Activated T-cell treated with anti-CD3 and anti-CD28 coated beads, Interleukin-2, amount 50 U/mL, for 24 hours (primary cell): ENCODE measurements at places on chromosomes 3 and 15.

- peak; percentile 62 for DNase-seq
Observed at GRCh38 chr15:85580879-85581278, 200.5 kb downstream of the AKAP13 start.

DNA sequence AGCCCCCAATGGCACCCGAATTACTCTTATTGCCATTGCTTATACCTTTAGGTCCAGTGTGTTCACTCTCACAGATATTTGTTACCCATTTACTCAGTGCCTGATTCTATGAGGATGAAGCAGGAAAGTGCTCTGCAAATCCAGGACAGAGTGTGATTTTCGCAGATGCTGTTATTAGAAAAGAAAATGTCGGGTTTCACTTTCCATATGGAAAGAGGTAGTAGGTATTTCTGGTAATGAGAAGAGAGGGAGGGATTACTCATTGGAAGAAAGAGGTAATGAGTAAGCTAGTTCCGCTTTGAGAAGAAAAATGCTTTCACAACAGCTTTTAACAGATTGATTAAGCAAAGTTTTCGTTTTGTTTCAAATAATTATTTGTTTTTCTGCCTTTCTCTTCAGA, 336.3 kb upstream of the CFAP20DC start:
- no peak for DNase-seq

DNA sequence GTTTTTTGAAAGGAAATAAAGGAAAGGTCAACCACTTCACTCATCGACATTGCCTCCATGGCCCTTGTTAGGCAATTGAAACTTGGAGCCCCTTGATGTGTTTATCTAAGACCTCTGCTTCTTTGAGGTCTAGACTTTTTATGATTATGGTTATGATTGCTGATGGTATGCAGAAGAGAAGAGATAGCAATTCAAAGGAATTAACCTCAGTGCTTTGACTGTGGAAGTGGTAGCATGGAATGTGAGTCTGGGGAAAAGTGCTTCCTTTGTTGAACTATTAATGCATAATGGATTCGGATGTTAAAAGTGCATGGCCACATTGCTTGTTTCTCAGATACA, 46.1 kb downstream of the FNDC3B start:
- no peak for DNase-seq

DNA sequence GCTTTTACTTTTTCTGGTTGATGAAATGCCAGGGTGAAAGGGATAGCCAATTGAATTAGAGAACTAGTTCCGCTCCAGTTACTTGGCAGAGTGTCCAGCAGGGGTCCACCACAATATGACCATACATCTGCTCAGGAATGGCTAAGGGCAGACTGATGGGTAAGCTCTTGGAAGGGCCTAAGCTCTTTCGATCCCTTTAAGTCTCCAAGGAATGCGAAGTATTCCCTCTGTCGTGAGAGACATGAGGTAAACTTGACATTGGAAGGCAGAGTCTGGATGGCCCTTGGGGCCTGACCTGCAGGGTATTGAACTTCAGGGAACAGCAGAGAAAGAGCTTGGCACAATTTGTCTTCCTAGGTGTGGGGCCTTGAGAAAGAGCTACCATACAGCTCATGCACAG, 805.8 kb downstream of the PLOD2 start:
- no peak for DNase-seq

DNA sequence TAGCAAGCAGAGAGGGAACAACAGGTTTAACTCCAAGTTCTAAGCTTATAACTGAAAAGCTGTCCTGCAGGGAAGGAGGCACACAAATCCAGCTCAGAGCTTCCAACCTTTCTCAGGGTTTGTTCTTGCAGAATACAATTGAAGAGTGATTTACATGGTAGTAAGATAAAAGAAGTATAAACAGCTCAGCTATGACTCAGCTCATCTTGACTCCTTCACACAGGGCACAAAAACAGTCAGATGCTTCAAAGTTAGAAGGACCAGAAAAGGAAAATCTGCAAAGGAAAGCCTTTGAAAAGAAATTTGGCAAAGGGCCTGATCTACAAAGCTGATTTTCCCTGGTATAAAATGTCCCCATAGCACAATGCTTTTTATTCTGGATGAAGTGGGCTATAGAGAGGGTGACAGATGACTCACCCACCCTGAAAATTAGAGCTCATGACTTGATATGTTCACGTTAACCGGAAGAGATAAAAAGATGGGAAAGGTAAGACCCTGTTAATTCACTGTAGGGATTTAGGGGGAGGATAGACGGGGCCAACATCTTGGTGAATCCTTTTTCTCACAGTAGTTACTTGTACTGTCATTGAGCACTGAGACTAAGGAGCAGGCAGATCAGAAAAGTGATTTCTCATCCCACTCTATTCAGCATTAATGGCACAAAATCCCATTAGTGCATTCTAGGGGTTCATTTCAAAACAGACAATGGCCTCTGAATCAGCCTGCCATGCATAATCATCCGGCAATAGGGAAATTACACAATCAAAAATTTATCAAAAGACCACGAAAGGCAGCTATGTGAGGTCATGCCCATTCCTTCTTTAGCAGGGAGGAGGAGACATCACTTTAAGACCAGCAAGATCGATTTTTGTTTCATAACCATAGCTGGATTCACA, 143.5 kb downstream of the GAP43 start:
- DNase-seq, result no peak

DNA sequence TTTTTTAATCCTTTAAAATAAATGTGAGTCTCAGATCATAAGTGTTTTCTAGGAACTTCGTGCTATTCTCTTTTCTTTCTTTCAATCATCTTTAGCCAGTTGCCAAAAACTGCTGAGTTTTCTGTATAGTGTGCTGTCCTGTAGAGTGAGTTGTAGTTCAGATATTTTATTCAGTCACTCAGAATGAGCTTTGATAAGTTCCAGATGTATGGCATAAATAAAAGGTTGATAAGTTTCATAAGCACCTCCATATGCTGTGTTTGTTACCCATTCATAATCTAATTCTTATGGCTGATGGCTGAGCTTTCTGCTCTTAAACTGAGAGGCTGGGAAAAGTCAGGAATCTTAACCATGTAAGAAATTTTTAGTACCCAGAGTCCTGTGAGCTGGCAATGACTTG, 59.3 kb upstream of the COL6A6 start:
- DNase-seq, result no peak

- DNase-seq, result no peak
Observed at GRCh38 chr3:140726066-140726465, 48.2 kb downstream of the TRIM42 start.

GRCh38 chr3:178966299-178967176, 105.1 kb downstream of the ZMAT3 start:
- DNase-seq, result no peak

DNA sequence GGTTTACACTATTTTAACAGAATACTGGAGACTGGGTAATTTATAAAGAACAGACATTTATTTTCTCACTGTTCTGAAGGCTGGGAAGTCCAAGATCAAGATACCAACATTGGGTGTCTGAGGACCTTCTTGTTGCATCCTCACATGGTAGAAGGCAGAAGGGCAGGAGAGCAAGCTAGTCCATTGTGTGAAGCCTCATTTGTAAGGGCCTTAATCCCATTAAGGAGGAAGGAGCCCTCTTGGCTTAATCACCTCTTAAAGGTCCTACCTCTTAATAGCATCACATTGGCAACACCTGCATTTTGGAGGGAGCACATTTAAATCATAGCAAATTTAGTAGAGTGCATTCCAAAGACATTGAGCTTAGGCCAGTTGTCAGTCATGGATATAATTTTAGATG, 26.2 kb downstream of the UBE2Q2 start:
- DNase-seq, result no peak

GRCh38 chr15:90099072-90099867, 3.0 kb downstream of the IDH2 start:
- peak; percentile 58 for DNase-seq

DNA sequence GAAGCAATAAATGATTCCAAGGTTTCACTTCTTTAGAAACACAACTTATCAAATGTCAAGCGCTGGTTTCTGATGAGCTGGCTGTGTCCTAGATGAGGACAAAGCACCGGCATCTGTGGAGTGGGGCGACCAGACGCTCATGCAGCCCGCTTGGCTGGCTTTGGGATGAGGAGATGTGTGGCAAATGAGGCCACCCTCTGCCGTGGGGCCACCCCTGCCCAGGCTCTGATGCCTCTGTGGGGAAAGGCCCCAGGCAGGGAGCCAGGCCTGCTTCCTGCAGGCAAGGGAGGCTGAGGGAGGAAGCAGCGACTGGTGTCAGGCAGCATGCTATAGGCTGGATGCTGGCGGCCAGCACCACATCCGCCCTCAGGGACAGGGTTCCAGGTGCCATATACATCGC, 102.9 kb downstream of the HERC2 start:
- no peak for DNase-seq

DNA sequence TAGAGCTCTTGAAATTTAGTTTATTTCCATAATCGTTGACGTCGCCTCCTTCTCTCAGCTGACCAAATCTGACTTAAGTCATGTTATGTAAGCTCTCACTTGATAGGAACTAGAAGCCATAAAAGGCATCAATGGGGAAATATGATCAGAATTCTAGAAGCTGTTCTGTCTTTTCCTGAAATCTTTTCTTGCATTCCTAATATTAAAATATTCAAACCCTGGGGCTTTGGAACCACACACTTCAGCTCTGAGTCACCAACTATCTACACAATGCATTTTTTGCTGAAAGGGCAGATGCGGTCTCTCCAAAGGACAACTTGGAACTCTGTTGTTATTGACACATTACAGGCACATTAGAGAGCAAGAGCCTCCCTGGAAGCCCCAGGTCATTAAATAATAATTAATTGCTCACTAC, 91.3 kb downstream of the LARS2 start:
- DNase-seq, result no peak

DNA sequence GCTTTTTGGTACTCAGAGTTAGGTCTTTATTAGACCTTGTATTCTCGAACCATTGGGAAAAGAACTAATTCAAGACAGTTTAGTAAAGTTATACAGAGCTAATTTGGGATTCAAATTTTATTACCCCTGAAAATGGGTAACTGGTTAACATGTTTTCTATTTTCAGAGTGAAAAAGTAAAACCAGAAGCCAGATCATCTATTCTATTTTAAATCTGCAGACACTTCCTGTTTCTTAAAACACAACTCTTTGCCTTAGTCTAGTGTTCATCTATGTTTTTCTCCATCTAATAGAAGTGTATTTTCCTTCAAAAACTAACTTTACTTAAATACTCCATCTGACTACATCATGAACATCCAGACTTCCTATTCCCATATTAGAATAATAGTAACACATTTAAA, 113.4 kb downstream of the CCNL1 start:
- DNase-seq, result no peak

DNA sequence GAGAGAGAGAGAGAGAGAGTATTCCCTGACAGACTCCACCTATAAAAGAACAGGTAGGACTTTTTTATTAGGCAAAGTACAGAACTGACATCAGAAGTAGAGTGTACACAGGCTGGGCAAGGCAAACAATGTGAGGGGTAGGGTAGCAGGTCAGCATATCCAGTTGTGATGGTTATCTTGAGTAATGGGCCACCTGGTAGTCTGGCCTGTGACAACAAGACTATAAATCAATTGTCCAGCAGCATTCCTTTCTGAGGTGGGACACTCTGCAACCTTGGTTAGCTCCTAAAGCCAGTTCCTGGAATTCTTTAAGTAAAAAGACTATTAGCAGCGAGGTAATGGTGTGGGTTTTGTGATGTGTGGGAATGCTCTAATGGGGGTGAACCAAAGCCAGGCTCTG, 14.9 kb upstream of the TMCC1 start:
- DNase-seq, result no peak

GRCh38 chr3:42605546-42606173, 5.2 kb downstream of the NKTR start:
- no peak for DNase-seq

- no peak for DNase-seq
Observed at GRCh38 chr3:78858174-78858573, 909.6 kb downstream of the ROBO1 start.

GRCh38 chr3:173411375-173411973, 13.9 kb downstream of the NLGN1 start:
- no peak for DNase-seq

DNA sequence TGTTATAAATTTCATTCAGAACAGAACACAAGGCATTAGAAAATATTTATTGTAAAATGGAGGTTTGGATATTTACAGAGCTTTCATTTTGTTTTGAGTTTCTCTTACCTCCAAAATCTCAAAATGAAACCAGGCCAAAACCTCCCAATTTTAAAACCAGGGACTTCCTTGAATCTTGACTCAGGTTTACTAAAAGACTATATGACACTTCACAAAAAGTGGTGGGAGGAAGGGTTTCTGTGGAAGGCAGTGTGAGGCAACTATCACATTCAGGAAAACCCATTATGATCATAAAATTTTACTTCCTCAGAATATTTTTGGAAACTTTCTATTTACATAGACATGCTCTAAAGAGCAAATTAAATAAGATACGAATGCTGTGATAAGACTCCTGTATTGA, 205.8 kb upstream of the EOMES start:
- DNase-seq, result no peak

DNA sequence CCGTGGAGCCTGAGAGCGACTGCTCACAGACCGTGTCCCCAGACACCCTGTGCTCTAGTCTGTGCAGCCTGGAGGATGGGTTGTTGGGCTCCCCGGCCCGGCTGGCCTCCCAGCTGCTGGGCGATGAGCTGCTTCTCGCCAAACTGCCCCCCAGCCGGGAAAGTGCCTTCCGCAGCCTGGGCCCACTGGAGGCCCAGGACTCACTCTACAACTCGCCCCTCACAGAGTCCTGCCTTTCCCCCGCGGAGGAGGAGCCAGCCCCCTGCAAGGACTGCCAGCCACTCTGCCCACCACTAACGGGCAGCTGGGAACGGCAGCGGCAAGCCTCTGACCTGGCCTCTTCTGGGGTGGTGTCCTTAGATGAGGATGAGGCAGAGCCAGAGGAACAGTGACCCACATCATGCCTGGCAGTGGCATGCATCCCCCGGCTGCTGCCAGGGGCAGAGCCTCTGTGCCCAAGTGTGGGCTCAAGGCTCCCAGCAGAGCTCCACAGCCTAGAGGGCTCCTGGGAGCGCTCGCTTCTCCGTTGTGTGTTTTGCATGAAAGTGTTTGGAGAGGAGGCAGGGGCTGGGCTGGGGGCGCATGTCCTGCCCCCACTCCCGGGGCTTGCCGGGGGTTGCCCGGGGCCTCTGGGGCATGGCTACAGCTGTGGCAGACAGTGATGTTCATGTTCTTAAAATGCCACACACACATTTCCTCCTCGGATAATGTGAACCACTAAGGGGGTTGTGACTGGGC, 7.3 kb downstream of the FAM131A start:
- DNase-seq, result no peak

DNA sequence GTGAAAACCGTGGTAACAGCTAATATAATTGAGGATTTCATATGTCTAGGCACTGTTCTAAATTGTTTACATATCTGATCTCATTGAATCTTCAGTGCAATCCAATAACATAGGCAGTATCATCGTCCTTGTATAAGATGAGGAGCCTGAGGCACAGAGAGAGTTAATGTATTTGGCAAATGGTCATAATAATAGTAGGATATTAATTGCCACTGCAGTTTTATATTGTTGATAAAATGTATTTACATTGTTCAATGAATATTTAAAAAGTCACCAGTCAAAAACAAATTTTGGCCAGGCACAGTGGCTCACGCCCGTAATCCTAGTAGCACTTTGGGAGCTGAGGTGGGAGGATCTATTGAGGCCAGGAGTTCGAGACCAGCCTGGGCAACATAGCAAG, 88.5 kb downstream of the EEFSEC start:
- DNase-seq, result no peak

- no peak for DNase-seq
Observed at GRCh38 chr15:38876621-38877020, 312.0 kb upstream of the RASGRP1 start.

GRCh38 chr3:50124800-50125178, 30.3 kb upstream of the SEMA3F start:
- no peak for DNase-seq
